H4 (cell line): ENCODE measurements at places on chromosomes 6 and 20.

GRCh38 chr6:55445648-55446204 lies 118.5 kb downstream of the GFRAL start:
- peak; percentile 33 for DNase-seq

DNA sequence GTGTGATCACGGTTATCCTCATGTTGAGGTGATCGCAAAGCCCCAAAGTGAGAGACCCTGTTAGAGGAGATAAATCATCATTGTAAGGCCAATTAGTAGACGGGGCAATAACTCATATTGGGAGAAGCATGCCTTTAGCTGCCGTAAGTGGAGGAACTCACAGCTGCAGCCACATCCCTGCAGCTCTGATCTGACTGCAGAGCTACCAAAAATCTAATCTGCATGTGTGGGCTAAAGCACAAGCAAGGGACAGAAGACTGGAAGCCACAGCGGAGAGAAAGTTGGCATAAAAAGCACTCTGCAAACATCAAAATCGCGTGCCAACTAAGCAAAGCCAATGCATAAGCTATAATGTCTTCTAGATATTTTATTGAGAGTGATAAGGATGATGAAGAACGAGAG lies 79.8 kb downstream of the TBC1D7 start:
- DNase-seq, result no peak

GRCh38 chr20:24421071-24421470 lies 48.4 kb upstream of the SYNDIG1 start:
- no peak for DNase-seq

DNA sequence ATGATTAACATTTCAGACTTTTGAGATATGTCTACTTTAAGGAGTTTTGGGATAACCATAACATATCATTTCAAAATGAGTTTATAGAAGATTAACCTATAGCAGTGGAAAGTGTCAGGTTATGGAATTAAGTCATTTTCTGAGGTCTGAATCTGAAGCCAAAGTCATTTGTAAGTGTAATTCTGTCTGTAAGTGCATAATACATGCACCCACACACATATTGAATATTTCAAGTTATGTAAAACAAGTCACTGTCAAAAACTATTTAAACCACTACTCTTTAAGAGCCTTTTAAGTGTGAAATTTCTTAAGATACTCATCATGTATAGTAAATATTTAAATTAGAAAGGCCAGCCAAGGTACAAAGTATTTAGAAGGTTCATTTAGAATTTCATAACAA lies 115.8 kb upstream of the HMGCLL1 start:
- no peak for DNase-seq

DNA sequence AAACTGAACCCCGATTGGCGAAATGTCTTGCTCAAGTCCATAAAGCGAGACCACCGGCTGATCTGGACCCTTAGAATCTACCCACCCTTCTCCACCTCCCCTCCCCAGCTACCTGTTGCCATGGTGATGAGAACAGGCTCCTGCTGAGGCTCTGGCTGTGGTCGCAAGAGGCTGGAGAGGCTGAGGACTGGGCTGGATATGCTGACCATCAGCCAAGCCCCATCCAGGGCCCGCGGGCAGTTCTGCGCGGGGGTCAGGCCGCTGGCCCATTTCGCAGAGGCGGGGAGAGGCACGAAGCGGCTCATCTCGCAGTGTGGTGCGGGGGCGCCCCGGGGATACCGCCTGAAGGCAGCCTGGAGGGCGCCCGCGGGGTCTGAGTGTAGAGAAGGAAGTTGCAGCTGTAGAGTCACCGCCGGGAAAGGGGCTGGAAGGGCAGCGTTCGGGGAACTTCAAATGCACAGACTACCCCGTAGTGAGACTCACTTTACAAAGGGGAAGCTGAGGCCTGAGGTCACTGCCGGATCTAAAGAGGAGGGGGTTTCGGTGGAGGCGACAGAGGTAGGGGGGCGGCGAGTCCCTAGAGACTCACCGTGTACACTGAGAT lies 671 bp downstream of the TAPBP start:
- peak; percentile 14 for DNase-seq

- DNase-seq, result no peak
Measured at GRCh38 chr20:53944796-53945195, 125.6 kb downstream of the BCAS1 start.
